ENCODE measurements at places on chromosomes 5 and 9.
A peak's percentile ranks its signal among the peaks of the same experiment; 100 is the strongest.

DNA sequence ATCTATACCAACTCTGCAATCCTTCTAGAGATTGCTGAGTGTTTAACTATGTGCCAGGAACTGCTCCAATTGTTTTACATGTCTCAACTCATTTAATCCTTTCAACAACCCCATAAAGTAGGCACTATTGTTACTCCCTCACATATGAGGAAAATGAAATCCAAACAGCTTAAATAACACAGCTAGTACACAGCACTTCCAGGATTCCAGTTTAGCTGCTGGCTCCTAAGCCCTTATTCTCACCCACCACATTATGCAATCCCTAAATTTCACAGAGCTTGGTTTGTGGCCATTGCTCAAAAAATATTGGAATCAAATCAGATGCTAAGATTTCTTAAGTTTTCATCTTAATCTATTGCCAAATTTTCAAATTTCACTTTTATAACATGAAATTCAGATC is 84.9 kb downstream of the PRELID2 start:
- DNase-seq, result no peak

DNA sequence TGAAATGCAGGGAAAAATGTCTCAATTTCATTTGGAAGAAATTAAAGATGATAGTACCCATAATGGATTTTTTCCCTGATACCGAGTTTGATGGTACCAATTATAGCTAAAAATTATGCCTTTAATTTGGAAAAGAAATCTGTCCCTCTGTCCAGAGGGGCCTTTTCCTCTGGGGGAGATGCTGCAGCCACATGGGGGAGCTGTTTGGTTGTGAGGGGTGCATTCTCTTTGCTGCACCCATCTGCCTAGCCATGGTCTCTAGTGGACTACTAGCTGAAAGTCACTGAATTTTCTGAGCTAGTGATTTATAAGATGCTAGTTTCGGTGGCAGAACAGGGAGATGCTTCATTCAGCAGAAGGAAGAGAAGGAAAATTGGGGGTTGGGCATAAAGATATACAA is 9.6 kb downstream of the SEC61B start:
- no peak for DNase-seq

GRCh38 chr5:155616779-155617392 is 603.3 kb downstream of the KIF4B start:
- no peak for DNase-seq

- no peak for DNase-seq
These were observed 39.1 kb upstream of the C5orf63 start for GRCh38 chr5:127112347-127112864.

- DNase-seq, result no peak
These were observed 155.7 kb downstream of the GLIS3 start for GRCh38 chr9:4143936-4144717.

GRCh38 chr5:146699664-146700418 is 178.7 kb downstream of the PPP2R2B start:
- DNase-seq, result no peak

DNA sequence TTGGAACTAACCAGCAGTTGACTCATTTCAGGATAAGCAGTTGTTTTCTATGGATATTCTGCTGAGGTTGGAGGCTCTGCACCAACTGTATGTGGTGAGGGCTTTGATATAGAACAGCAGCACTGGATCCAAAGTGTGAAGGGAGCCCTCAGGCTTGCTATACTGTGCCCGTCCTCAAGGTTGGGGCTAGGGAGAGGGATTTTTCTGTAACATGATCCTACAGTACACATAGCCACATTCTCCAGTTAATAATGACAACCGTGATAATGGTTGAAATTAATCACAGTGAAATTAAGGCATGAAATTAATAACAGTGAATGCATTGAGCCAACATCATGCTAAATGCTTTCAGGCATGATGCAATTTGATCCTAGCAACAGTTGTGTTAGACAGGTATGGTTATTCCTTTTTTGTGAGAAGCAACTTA is 36.7 kb downstream of the ARHGAP26 start:
- no peak for DNase-seq

DNA sequence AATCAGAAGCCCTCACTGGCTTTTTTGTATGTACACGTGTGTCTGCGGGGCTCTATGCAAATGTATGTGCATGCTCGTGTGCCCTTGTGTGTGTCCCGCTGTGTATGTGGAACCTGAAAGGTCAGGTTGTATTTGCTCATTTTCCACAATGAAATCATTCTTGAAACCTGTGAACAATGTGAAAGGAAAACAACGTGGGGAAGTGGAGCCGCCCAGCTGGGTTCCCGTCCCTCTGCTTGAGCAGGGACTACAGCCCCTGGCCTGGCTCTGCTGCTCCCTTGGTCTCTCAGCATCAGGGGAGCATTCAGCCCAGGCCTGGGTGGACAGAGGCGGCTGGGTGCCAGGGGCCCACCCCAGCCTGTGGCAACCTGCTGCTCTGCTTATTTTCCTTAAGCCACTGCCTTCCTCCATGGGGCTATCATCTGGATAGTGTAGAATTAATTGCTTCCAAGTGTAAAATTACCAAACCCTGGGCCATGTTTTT is 3.0 kb downstream of the ECSCR start:
- peak; percentile 29 for DNase-seq

DNA sequence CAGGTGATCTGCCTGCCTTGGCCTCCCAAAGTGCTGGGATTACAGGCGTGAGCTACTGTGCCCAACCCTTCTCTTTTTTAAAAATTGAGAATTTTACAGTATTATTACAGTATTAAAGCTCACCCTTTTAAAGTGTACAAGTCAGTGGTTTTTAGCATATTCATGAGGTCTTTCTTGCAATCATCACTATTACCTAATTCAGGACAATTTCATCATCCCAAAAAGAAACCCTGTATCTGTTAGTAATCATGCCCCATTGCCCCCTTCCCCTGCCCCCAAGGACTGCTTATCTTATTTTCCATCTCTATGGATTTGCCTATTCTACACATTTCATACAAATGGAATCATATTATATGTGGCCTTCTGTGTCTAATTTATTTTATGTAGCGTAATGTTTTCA is 22.6 kb upstream of the MEGF9 start:
- DNase-seq, result no peak

DNA sequence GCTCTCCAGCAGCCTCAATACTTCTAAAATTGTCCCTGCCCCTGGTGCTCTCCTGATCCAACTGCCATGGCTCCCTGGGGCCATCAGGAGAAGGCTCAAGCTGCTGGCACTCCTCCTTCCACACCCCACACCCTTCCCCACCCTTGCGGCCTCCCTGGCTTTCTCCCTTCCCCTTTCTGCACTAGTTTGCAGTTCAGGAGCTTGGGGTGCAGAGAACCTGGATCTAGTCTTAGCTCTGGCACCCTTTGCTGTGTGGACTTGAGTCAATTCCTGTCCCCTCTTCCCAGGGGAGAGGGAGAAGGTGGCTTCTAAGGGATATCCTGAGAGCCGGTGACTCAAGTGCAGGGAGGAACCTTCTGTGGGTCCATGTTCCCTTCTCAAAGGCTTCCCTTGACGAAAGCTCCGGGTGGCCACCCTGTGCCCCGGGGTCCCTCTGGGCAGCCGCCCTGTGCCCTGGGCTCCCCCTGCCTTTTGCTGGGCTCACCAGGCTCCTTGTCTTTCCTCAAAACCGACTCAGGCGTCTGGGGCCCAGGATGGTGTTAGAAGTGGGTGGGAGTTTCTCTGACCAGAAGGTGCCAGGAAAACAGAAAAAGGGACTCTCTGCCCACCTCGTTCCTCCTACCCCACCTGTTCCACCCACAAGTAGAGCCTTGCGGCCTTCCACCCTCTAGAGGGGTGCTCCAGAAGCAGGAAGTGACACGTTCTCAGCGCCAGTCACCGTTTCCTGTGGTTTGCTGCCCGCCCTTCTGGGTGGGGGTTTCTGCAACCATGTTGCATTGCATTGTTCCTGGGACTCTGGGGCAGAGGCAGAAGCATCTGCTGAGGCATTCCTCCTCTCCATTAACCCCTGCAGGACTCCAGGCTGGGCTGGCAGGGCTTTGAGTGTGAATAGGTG is 15.0 kb downstream of the GLIPR2 start:
- peak; percentile 85 for DNase-seq

GRCh38 chr9:136062657-136063439 is 32.2 kb downstream of the NACC2 start:
- no peak for DNase-seq

GRCh38 chr9:27282269-27282668 is 14.7 kb downstream of the EQTN start:
- DNase-seq, result no peak

GRCh38 chr9:35273591-35273990 is 111.8 kb downstream of the UNC13B start:
- DNase-seq, result no peak

GRCh38 chr5:135437422-135437795 is 9.7 kb downstream of the DCANP1 start:
- DNase-seq, result no peak

- no peak for DNase-seq
These were observed 198.8 kb downstream of the BNC2 start for GRCh38 chr9:16671591-16672137.

GRCh38 chr5:109898269-109899162 is 208.8 kb downstream of the MAN2A1 start:
- DNase-seq, result no peak

DNA sequence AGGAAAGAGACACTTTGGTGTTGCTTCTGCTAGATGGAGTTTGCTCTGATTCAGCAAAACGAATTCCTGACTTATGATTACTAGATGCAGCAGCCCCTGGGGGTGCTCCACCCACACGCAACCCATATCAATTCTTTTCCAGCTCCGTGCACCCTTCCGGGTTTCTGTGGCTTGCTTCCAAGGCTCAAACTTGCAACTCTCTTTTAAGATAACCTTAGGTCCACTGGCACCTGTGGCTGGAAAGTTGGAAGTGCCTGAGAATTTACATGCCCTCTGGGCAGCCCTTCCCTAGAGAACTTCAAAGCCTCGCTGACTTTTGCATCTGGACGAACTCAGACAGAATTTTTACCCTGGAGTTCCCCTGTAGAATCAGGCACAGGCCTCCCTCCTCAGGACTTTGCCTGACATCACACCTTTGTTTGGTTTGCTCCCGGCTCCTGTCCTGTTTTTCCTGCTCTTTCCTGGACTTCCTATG is 224.9 kb downstream of the SNX18 start:
- DNase-seq, result no peak

DNA sequence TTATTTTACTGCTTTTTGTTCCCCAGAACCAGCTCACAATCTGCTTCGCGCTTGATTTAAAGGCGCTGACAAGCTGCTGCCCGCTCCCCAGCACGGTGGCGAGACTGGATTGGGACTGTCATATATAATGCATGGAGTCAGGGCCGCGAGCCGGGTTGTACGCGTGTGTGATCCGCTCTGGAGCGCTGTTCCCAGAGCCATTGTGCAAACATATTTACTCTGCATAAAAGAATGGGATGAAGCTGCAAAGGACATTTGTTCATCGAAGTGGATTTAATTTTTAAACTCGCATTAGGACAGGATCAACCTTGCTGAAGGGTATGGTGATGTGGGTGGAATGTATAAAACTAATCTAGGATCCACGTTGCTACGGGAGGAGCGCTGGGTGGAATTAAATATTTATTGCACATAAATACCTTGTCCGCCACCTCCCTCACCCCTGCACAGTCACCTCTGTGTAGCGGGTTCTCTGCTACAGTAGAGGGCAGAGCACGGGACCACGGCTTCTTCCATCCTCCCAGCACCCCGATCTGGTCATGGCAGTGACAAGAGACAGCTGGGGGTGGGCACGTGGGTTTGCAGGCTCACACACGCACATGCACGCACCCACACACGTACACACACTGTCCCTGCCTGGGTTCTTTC is 18.1 kb upstream of the FCN1 start:
- no peak for DNase-seq

- no peak for DNase-seq
These were observed 73.2 kb upstream of the UNC5A start for GRCh38 chr5:176736931-176737745.

GRCh38 chr5:88836195-88836838 is 46.7 kb downstream of the MEF2C start:
- no peak for DNase-seq

- DNase-seq, result no peak
These were observed 29.5 kb downstream of the PFDN1 start for GRCh38 chr5:140273401-140273877.

DNA sequence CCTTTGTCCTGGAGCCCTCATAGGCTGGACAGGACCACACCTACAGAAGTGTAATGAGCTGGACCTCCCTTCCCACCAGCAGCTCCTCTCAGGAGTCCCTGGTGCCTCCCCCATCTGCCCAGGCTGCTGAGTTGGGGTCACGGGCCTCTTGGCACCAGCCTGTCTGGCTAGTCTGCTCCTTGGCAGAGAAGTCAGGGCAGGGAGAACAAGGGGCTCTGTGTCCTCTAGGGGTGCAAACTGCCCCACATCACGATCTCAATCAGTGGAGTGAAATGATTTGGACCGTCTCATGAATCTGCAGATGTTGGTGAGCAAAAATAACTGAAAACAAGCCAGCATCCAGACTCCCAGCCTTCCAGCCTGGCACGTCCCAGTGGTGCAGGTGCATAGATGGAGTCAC is 14.9 kb upstream of the GFPT2 start:
- no peak for DNase-seq

DNA sequence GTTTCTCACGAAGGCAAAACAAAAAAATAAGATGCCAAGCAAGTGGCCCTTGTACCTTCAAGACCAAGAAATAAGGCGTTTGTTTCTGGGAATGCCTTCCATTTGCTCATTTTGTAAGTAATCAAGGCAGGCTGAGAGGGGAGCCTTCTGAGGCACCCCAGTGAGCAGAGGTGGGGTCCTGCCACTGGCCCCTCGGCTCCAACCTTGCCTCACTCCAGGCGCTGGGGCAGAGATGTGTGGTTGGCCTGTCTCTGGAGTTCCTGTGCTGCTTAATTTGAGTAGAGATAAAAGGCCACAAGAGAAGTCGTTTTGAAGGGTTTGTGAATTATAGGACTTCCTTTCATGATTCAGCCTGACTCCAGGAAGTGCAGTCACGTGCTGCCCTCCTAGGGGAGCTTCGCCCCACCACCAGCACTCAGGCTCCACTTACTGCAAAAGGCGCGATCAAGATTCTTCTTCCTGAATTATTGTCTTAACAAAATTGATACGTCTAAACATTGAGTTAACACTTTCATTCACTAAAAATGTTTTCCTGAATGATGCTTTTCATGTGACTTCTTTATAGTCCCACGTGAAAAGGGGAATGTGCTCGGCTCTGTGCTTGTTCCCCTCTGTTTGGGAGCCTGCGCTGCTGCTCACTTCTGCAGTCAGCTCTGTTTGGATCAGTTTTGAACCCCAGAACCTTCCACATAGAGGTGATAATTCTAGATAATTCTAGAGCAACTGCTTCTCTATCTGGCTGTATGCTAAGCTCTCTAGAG is 13.7 kb downstream of the SYK start:
- no peak for DNase-seq

- no peak for DNase-seq
These were observed 1.9 kb downstream of the PTPN3 start for GRCh38 chr9:109496218-109496617.
